A549 treated with CpdA at 1 μM for 4 hours (cell line): ENCODE measurements at places on chromosomes 3 and 15. TPM values are rescaled to one million over a fixed set of nuclear protein-coding genes. Genes with fewer than 3 reads are reported as not detected.

The LSMEM2 gene
- total RNA-seq: 0.05 to 0.14 TPM (median 0.13 TPM) in 3 of 5 replicates, not detected in the others

The ZDHHC23 gene
- total RNA-seq: 3.3 to 3.6 TPM (median 3.5 TPM) in 5 replicates

The FAIM gene
- 18.5 to 23.7 TPM (median 21.0 TPM) in 5 replicates for total RNA-seq

The SLC2A2 gene
- total RNA-seq: not detected in 5 replicates

The TRIM42 gene
- not detected in 5 replicates for total RNA-seq

The RLBP1 gene
- total RNA-seq: not detected in 5 replicates

The ALDH1A2 gene
- 0.19 to 0.75 TPM (median 0.51 TPM) in 3 of 5 replicates, not detected in the others for total RNA-seq

The ZBBX gene
- total RNA-seq: not detected in 5 replicates

The GMNC gene
- total RNA-seq: not detected in 5 replicates

The FBXO40 gene
- not detected in 5 replicates for total RNA-seq

The FBXL2 gene
- 6.0 to 8.5 TPM (median 7.2 TPM) in 5 replicates for total RNA-seq

The SCN5A gene
- 0.70 to 1.4 TPM (median 0.76 TPM) in 5 replicates for total RNA-seq

The ZNF106 gene
- total RNA-seq: 8.8 to 12.3 TPM (median 11.1 TPM) in 5 replicates

The C3orf33 gene
- 6.3 to 7.4 TPM (median 6.6 TPM) in 5 replicates for total RNA-seq

The GABRR3 gene
- not detected in 5 replicates for total RNA-seq

The LRRC34 gene
- not detected in 5 replicates for total RNA-seq

The RPP14 gene
- 9.3 to 14.1 TPM (median 10.1 TPM) in 5 replicates for total RNA-seq

The MRPL46 gene
- total RNA-seq: 55.7 to 68.9 TPM (median 62.7 TPM) in 5 replicates

The PLCB2 gene
- total RNA-seq: 0.27 to 1.3 TPM (median 0.48 TPM) in 5 replicates

The SLC28A2 gene
- total RNA-seq: not detected in 5 replicates

The C3orf20 gene
- not detected in 5 replicates for total RNA-seq

The SLC6A20 gene
- 0.02 to 0.05 TPM in 2 of 5 replicates, not detected in the others for total RNA-seq

The ERICH6 gene
- 0.05 TPM in 1 of 5 replicates, not detected in the others for total RNA-seq

The NGRN gene
- 106 to 119 TPM (median 116 TPM) in 5 replicates for total RNA-seq

The FOXB1 gene
- total RNA-seq: not detected in 5 replicates
